ENCODE measurements at places on chromosomes 3 and 15.

DNA sequence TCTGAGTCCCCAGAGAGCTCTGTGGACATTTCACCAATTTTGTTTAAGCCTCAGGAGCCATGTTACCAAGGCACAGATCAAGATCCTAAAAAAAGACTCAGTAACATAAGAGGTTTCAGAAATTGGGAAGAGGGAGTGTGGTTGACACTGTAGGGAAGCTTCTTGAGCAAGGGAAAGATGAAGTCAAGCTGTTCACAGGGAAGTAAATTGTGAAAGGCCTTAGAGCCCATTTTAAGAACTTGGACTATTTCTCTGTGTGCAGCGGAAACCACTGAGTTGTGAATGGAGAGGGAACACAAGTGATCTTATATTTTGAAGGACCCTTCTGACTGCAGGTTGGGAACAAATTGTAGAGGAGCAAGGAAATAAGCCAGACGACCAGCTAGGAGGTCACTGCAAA is 18.7 kb downstream of the BCL2A1 start:
- no peak for DNase-seq

DNA sequence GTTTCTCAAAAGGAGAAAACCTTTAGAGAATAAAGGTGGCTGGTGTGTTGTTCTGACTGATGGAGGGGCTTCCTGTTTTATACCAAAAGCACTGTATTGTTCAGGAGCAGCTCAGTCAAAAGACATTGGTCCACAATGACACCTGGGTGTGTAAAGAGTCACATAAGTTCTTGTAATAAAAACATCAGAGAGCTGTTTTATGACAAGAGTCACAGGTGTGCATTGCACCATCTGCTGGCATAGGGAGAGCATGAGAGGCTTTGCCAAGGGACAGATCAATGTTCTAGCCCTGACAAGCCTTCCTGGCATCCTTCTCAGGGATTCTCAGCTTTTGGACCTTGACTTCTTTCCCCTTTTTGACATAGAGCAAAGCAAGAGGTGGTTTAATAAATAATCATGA is 20.4 kb downstream of the ARPP21 start:
- no peak for DNase-seq

GRCh38 chr3:55615039-55615693 is 128.1 kb upstream of the WNT5A start:
- no peak for DNase-seq

DNA sequence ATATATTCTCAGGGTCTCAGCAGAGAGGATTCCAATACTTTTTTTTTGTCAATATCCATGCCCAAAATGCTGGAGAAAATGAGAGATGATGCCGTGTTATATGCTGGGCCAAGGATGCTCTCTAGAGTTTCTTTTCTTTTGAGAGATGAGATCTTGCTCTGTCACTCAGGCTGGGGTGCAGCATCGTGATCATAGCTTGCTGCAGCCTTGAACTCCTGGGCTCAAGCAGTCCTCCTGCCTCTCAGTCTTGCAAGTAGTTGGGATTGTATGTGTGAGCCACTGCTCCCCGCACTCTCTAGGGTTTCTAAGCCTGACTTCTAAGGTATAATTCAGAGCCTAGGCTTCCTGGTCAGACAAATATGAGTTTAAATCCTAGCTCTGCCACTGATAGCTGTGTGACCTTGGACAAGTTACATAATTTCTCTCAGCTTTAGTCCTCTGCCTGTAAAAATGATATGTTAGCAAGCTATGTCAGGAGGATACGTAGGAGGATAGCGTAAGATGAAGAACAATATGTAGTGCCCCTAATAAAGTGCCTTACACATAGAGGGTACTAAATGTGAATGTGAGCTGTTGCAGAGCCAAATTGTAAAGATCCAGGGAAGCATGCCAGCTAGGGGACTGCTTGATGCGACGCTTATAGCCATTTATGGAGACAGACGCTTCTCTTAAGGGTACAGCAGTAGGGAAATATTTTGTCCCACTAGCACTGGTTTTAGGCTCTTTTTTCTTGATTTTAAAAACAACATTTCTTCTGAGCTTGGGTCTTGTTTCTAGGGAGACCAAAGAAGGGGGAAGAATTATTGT is 7.4 kb downstream of the STARD9 start:
- no peak for DNase-seq

DNA sequence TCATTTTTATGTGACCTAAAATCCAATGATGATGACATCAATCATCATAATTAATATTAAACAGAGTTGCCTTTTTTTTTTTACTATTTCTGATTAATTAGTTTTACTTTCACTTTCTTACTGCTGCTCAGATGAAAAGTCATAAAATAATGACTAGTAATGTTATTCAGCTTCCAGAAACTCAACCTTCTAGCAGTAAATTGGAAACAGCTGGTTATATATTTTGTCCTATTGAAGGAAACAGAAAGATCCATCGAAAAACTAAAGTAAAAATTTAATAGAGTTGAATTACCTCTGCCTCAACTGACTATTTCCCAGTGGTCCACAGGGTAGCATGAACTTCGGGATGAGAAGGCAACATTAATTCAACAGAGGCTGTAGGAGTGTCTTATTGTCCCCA is 107.1 kb upstream of the PTX3 start:
- DNase-seq, result no peak

- no peak for DNase-seq
Measured at GRCh38 chr3:41224120-41224806, 25.0 kb downstream of the CTNNB1 start.

DNA sequence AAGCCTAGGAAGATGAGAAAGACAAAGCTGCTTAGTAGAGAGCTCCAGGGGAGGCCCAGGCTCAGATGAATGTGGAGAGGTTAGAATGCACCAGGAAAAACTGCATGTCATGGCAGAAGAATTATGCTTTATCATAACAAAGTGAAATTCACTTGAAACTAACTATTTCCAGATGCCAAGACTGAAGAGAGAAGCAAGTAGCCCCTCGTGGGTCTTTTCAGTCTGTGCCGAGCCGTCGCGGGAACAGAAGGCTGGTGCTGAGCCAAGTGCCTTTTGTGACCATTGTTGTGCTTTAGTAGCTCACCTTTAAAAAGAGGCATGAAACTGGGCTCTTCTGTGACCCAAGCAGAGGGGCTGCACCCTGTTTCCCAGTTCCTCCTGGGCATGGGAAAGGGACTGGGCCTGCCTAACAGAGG is 73.2 kb downstream of the CHDH start:
- DNase-seq, result no peak

GRCh38 chr3:134311693-134312071 is 61.0 kb upstream of the RYK start:
- DNase-seq, result no peak

DNA sequence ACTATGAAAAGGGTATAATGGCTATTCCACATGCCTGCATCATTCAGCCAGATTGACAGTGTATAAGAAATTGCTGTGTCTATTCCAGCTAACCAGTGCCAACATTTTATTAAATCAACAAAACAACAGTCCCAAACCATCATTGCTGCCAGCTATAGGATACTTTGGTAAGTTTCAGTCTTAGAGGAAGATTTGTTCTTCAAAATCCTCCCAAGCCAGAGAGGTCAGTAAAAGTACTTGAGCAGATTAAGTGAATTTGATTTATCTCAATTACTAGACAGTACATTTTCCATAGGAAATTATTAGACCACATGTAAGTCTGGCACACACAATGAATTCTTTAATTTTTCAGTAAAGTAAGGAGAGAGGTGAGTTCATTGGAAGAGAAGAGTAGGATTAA is 50.7 kb downstream of the TFG start:
- DNase-seq, result no peak

- no peak for DNase-seq
Measured at GRCh38 chr15:27223179-27223578, 252.2 kb downstream of the GABRG3 start.

DNA sequence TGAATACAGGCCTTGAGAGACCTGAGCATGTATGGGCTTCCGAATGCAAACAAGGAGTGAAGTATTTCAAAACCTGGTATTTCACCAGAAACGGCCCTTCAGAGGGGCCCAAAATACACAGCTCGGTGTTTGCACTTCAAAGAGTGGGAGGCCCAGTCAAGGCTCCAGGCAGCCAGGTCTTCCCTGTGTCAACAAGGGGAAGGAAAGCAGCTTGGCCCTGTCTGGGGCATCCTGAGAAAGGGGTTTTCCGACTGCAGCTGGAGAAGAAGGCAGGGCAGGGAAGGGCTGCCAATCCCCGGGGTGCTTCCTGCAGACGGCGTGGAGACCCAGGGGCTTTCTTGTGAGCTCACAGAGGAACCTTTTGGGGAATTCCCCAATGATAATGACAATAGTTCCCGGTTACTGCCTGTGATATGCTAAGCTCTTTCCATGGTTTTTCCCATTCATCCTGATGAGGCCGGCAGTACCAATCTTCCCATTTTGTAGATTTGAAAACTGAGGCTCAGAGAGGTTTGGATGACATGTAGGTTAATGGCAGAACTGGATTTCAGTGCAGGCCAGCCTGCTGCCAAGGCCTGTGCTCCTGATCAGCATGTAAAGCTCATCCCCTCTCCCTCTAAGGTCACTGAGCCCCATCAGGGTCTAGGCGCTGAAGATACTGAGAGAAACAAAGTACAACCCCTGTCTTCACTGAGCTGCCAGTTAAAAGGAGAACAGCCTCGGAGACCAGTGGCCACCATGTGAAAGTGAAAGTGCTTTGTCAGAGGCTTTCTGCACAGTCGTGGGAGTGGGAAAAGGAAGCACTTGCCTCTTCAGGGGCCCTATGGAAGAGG is 43.0 kb upstream of the TLE3 start:
- peak; percentile 28 for DNase-seq

- no peak for DNase-seq
Measured at GRCh38 chr15:68154923-68155559, 50.1 kb downstream of the CALML4 start.

GRCh38 chr15:60528530-60528929 is 49.6 kb upstream of the ICE2 start:
- no peak for DNase-seq

DNA sequence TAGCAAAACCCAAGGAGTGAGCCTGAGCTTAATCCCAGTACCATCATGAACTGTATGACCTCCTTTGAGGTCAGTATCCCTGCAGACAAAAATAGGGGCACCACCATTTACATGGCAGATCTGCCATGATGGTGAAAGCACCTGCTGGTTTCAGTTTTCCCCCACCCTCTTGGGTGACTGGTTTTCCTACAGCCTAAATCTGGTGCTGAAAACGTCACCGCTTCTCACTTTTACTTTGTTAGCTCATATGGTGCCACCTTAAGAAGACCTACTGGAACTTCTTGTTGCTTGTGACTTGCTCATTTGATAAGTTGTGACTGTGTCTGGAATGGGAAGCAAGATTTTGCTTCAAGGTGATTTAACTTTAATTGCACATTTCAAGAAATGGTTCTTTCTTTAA is 5.1 kb downstream of the PPP1R2 start:
- no peak for DNase-seq

- no peak for DNase-seq
Measured at GRCh38 chr3:158407844-158408517, 163.0 kb upstream of the MLF1 start.

DNA sequence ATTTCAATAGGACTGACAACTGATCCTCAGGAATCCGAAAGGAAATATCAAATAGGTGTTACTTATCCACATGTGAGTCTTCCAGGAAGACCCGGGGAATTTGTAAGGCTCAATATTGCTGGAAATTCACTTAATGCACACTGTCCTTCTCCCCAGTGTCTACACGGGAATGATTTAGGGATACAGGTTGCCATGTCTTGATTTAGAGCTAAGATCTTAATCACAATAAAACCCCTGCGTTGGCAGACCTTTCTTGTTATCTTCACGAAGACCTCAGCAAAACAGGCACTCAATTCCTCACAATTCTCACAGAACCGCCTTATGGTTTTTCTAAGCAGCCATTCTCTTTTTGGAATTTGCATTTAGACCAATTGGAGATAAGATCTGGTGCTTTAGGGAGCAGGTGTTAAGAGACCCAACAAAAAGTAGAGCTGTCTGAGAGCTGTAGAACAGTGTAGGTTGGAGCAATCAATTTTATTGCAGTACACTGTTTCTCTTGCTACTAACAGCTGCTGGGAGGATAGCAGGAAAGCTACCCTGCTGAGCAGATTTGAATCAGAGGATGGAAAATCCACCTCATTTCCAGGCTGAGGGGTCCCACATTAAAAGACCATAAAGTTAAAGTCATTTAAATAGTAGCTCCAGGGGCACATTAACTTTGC is 925.7 kb downstream of the EPHA3 start:
- no peak for DNase-seq

DNA sequence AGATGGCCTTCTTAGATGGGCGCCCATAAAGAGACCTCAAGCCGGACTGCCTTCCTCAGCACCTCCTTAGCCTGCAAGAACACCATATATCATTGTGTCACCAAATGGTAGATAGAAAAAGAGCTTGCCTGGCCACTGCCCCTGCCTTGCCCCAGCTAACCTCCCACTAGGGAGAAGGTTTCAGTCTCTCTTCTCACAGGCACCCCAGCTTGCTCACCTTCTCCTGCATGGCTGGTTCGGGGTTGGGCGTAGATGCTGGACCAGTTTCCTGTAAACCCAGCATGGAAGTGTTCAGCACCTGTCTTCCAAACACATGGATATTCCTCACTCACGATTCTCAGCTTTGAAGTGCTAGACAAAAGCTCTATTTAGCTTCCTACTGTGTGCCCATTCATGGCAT is 3.3 kb upstream of the SLC22A14 start:
- no peak for DNase-seq

DNA sequence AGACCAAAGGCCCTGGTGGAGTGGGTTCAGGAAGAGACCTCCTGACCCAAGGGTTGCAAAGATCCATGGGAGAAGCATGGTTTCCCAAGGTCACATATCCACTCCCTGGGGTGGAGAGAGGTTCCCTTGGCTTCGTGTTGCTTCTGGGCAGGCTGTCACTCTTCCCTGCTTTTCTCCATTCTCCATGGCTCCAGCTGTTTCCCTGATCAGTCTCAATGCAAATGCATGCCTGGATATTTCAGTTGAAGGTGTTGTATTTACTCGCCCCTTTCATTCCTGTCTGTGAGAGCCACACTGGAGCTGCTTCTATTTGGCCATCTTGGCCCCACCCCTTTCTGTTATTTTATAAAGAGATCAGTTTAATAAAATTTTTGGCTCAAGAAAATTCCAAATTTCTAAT is 95.0 kb upstream of the PLSCR4 start:
- no peak for DNase-seq

DNA sequence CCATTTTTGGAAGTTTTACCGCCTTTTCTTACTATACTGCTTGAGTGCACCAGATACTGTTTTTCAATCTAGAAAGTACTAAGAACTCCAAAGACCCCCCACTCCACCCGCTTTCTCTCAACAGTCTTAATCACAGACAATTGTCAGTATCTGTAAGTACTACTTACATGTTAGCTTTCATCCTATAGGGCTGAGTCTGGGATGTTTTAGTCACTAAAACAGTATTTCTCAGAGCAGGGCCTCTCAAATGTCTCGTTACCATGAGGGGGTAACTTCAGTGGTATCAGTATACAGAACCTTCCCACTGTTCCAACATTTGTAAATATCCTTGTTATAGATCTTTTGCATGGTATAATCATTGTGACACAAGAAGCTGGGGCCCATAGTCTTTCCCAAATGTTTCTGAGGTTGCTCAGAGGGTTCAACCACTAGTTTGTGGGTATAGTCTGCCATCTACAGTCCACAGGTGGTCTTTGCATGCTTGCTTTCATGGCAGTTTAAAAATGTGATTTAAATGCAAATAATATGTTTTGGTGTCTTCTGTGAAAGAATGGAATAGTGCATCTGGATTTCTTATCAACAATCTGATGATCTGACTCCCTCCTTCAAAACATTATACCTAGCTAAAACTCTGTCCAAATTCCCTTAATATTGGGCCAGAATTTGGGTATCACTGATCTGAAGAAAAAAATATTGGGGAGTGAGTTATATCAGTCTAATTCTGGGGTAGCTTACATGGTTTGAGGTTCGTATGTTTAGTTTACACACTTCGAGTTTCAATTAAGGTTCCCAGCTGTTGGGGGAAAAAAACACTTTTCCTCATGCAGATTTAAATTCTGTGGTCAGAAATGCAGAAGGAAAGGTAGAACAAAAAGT is 18.0 kb upstream of the DNAJC13 start:
- peak; percentile 15 for DNase-seq

- no peak for DNase-seq
Measured at GRCh38 chr15:63708126-63708772, 111.1 kb downstream of the FBXL22 start.

All from GM19239 (cell line).